MV-4-11 (cell line): ENCODE measurements at places on chromosomes 3 and 15.
A peak's percentile ranks its signal among the peaks of the same experiment; 100 is the strongest.

- DNase-seq = no peak
These were observed 70.6 kb downstream of the AP4E1 start for GRCh38 chr15:50979041-50979440.

- DNase-seq = no peak
These were observed 78.0 kb downstream of the CHCHD6 start for GRCh38 chr3:126781889-126782491.

GRCh38 chr3:184357248-184358123, 3.9 kb downstream of the CLCN2 start:
- DNase-seq = no peak

- no peak for DNase-seq
These were observed 590.2 kb upstream of the KCNMB2 start for GRCh38 chr3:177946048-177946447.

DNA sequence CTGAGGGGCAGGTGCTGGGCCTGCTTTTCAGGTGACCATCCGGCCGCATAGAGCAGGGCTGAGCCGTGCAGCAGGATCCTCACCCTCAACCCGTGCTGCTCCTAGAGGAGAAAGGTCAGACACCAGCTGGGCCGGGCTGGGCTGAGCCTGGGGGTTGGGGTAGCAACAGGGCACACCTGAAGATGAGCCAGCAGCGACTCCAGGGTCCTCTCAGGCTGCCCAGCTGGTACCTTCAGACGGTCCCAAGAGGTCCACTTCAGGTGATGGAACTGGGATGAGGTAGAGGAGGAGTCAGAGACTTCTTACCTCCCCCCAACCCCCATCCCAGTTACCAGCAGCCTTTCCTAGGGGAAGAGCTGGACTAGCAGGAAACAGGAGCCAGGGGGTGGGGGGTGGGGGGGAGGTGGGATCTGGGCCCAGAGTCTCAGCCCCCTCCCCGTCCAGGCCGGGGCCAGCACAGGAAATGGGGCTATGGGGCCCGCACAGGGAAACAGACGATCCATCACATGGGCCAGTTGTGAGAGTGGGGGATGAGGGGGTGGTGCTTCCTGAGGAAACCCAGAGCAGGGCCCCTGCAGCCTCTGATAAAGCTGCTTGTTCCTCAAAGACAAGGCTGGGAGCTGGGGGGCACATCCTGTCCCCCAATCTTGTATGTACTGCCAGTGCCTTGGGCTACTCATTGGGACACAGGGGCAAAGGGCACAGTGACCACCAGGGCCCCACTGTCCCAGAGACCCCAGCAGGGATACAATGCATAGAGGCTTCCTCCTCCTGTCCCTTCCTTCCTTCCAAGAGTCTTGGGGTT, 3.0 kb downstream of the INKA1 start:
- DNase-seq = peak; percentile 62

- DNase-seq = no peak
These were observed 955 bp downstream of the CDCP1 start for GRCh38 chr3:45145223-45145622.

DNA sequence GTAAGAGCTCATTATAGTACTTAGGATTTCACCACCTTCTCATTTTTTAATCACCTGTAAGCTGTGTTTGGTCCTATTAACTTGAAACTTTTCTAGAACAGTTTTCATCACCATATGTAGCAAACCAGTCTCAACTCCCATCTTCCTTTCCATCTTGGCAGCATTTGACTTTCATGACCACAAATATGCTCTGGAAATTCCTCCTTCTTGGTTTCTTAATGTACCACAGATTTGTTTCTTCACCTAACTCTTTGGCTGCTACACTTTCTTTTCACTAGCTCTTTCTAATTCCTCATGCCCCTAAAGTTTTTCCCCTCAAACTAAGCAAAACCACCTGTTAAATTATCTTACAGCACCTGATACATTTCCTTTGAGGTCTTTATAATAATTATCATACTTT, 13.2 kb upstream of the NMB start:
- DNase-seq = no peak

DNA sequence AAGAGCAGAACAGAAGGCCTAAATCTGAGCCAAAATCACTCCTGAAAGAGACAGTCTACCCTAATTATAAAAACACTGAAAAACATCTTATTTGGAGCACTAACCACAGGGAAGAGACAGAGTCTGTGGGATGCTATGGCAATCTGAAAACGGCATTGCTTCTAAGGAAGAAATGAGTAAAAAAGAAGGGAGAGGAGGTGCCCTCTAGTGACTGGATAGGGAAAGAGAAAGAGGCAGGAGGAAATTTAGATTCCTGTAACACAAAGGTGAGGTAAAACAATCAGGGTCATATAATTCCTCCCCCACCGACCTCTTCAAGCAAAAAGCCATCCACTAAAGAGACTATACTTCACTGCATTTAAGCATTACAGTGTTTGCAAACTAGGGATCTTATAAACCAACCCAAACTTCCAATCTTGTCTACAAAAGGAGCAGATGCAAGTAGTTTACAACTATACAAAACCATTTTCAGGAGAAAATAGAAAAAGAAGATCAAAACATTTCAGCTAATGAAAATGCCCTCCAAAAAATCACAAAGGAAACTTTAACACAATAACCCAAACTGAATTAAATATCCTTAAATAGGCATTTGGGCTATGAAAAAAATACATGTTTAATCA, 32.6 kb downstream of the HACD2 start:
- no peak for DNase-seq

- DNase-seq = no peak
These were observed 96.2 kb downstream of the ECT2 start for GRCh38 chr3:172846706-172847105.

- DNase-seq = no peak
These were observed 77.1 kb upstream of the SNRPA1 start for GRCh38 chr15:101372149-101372577.

DNA sequence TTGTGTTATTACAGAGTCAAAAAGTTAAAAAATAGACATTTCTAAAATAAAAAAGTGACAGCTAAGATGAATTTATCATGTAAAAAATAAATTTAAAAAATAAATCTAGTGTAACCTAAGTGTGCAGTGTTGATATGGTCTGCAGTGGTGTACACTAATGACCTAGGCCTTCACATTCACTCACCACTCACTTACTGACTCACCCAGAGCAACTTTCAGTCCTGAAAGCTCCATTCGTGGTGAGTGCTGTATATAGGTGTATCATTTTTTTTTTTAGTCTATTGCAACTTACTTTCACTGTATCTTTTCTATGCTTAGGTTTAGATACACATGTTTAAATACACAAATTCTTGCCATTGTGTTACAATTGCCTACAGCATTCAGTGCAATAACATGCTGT, 459.4 kb upstream of the ROBO1 start:
- DNase-seq = no peak

DNA sequence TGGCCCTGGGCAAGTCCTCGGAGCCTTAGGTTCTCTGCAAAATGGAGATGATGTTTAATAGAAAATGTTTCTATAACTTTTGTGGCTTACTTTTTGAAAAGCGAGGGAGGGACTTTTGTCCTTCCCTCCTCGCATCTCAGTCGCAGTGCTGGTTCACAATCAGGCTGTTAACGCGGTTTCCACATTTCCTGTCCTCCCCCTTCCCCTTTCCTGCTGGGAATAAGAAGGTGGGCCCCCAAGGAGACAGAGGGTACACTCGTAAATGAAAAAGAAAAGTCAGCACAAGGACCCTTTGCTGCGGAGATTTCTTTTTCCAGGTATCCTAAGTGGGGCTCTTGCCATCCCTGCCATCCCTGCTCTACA, 29.5 kb downstream of the ARHGAP31 start:
- no peak for DNase-seq

DNA sequence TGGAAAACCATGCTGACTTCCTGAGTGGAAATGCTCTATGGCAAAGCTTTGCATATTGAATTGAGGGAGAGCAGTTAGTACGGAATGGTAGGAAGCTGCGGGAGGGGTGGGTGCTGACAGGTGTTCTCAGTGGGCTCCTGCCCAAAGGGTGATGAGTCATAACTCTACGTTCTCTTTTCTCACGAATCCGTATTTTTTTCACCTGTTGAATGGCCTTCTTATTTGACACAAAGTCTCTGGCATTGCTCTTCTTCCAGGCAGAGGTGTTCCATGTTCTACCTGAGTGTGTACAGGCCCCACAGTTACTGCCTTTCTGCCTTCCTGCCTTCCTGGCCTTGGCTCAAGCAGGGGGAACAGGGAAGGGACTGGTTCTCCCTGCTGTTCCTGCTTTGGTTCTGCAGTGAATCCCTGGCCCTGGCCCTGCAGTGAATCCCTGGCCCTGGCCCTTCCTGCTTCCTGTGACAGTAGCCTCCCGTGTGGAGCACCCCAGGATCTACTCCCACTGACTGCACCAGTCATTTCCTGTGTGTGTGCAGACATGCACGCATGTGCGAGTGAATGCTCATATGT, 31.9 kb downstream of the TRAK1 start:
- no peak for DNase-seq

- DNase-seq = no peak
These were observed 113.4 kb downstream of the FBLN2 start for GRCh38 chr3:13662238-13662847.

DNA sequence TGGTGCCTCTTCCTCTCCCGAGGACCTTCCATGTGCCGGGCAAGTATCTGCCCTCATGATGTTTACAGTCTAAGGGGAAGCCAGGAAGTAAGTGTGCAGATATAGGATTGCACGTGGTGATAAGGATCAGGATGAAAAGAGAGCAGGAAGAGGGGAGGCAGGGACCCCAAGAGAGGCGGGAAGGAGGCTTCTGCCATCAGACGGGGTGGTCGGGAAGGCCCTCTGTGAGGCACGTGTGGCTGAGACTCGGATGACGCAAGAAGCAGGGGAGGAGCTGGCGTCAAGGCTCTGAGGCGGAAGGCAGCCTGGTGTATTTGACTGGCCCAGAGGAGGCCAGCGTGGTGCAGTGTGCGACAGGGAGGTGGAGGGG, 762 bp upstream of the IQSEC1 start:
- DNase-seq = peak; percentile 33

GRCh38 chr3:158465074-158465473, 105.9 kb upstream of the MLF1 start:
- DNase-seq = no peak

- DNase-seq = no peak
These were observed 48.3 kb upstream of the B3GALNT1 start for GRCh38 chr3:161153480-161153879.

GRCh38 chr3:153315781-153316180, 153.8 kb downstream of the RAP2B start:
- no peak for DNase-seq

DNA sequence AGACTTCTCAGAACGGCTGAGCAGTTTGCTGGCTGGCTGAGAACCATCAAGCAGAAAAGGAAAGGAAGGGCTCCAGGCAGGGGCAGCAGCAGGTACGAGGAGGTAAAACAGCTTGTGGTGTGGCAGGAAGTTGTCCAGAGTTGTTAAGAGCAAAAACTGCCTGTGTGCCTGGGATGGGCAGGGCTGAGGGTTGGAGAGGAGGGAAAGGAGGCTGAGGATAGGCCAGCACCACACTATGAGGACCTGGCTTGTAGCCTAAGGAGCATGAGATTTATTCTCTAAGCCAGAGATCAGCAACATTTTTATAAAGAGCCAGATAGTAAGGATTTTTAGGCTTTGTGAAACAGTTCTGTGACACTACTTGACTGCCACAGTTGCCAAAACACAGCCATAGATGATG, 8.0 kb downstream of the IGSF10 start:
- no peak for DNase-seq

DNA sequence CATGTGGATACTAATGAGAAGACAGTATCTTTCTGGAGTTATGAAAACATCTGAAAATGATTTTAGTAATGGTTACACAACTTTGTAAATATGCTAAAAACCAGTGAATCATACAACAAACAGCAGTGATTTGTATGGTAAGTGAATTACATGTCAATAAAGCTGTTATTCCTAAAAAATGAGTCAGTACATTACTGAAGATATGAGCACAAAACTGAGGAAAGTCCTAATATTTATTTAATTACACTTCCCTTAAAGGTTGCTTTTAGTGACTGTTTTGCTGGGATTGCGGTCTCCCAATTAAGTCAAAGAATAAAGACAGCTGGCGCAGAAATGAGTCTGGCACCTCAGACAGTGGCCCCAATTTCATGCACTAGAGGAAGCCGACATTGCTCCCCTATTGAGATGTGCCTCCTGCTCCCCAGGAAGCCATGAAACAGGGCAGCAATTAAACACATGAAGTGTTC, 50.9 kb upstream of the FSIP1 start:
- no peak for DNase-seq

DNA sequence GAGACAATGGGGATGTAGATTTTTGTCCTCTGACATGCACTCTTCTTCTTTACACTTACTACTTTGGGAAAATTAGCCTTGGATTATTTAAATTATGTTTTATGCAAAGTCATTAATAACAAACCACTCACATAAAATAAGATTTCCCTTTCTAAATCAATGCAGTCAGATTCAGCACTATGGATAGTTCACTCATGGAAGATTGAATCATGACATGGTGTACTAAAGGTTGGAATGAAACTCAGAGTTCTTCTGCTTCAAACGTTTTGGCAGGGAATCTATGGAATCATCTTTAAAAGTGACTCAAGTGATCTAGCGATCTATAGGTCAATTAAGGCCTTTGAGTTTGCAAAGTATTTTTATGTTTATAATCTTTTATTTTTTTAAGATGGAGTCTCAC, 154.3 kb downstream of the KCNMB2 start:
- DNase-seq = no peak

DNA sequence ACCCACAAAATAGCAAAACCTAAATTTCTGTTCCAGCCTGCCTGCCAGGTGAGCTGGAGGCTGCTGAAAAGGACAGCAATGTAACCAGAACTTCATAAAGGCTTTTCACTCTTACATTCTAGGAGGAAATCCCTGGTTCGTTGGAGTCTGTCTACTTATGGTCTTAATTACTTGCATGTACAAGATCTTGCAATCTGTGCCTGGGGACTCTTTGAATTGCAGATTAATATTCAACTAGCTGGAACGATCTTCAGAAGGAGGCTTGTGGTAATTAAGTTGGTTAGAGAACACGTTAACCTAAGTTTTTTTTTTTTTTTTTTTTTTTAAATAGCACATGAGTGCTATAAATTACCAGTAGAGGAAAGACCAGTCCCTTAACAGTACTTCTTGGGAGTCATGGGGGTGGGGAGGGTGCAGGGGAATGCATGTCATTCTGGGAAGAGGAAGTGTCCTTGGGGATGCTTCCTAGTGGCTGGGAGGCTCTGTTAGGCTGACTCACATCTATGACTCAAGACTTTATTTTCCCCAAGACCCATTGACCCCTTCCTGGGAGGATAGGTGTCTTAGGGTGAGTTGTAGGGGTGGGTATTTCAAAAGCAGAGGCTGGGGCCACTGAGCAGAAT, 139.8 kb downstream of the RAB11A start:
- DNase-seq = peak; percentile 53

DNA sequence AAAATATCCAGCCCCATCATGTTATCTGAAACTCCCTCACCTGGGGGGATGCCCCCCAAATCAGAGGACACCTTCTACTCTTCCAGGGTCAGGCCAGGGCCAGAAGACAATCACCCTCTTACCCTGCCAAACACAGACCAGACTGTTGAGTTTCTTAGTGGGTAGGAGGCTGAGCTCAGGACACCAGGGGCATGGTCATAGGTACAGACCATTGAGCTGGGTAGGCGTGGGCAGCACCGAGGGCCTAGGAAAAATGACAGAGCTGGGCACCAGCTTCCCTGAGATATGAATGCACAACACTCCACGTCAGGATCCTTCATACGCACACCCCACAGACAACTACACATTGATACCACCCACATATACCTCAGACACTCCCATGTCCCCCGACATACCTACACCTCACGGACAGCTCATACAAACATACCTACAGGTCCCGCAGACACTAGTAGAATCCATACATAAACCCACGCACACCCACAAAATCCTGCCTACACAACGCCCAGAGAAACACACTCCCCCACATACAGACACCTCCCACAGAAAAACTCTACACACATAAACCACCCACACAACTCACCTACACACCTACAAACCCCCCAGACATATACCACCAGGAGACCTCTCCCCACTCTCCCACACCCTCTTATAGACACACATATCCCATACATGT, 11.8 kb downstream of the AP3B2 start:
- no peak for DNase-seq
